Stimulated activated CD8-positive, alpha-beta memory T cell treated with anti-CD3 and anti-CD28 coated beads, Interleukin-7, amount 100 ng/mL, for 1 hour (primary cell): ENCODE measurements at places on chromosomes 5 and 9.

- DNase-seq = no peak
Measured at GRCh38 chr9:88230612-88231011, 92.3 kb upstream of the SPATA31C2 start.

DNA sequence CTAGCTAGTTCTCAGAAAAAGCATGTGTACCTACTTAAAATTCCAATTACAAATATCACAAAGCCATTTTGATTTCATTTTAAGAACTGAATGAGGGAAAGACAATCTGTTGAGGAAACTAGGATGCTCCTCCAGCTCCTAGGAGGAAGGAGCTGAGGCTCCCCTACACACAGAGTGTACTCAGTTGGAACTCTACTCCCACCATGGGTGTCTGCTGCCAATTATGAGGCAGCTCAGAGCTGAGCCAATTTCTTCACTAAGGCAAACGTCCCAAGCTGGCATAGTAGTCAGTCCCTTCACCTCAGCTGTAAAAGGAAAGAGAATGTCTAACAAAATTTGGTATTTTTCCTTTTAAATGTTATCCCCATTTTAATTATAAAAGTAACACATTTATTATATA is 300.0 kb upstream of the TRPC7 start:
- DNase-seq = no peak

- no peak for DNase-seq
Measured at GRCh38 chr5:143197260-143197656, 206.2 kb downstream of the NR3C1 start.

DNA sequence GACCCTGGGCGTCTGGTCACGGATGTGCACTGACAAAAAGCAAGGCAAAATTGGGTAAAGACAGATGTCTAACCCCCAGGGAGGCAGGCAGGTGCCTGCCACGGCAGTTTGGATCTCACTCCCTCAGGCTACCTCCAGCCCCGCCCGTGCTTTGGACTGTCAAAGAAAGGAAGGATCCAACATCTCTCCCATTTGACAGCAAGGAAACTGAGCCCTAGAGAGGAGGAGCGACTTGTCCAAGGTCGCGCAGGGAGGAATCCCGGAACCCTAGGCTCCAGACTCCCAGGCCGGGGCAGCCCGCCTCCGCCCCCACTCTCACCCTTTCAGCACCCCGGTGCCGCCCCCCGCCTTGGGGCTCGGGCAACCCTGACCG is 376 bp downstream of the GOLGA1 start:
- no peak for DNase-seq

DNA sequence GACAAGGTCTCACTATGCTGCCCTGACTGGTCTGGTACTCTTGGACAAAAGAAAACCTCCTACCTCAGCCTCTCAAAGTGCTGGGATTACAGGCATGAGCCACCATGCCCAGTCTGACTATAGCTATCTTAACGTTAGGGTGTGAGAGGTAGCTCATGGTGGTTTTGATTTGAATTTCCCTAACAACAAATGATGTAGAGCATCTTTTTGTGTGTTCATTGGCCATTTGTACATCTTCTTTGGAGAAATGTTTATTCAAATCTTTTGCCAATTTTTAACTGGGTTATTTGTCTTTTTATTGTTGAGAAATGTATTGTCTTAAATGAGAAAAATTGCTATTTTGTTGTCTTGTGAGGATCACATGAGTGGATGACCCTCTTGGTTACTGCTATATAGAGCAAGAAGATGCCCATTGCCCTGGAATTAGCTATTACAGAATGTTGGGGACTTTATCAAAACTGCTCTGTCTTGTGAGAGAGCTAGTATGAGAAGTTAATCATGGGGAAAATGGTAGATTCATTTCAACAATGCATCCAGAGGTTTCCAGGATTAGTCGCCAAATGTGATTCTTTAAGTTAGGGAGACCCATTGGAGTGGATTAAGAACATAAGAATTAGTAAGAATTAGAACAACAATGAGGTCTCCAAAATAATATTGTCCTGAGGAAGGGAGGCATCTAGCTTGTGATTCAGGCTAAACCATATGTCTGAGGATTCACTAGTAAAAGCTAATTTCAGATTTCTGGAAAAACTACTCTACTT is 124.3 kb upstream of the MOCS2 start:
- no peak for DNase-seq
